ENCODE measurements at places on chromosomes 11 and 22.

GRCh38 chr22:28034760-28035401 lies 115.8 kb upstream of the PITPNB start:
- no peak for DNase-seq

DNA sequence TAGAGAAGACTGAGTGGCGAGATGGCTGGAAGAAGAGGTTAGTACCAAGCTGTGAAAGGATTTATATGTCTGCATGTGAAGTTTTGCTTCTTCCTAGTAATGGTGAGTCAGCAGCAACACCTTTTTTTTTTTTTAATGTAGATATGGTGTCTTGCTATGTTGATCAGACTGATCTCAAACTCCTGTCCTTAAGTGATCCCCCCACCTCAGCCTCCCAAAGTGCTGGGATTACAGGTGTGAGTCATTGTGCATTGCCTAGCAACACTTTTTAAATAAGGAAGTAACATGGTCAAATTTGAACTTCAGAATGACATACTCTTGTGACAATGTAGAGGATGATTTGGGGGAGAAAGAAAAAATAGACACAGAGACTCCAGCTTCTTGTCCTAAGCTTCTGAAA lies 6.5 kb upstream of the CSTPP1 start:
- DNase-seq: peak; percentile 29

DNA sequence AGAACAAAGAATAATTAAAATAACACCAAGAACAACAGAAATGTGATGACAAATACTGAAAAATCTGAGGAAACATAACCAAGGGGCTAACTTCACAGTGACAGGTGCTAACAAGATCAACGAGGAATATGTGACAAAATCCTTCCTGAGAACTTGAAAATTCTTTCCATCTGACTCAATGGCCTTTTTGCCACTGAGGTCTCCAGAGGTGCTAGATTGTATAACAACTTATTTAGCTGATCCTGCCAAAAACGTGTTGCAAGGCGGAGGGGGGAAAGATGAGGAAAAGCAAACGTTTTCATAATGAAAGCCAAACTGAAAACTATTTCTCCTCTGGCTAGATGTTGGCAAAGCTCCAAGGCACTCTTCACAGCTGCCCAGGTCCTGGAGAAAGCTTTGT lies 364.5 kb downstream of the NTM start:
- DNase-seq: no peak

GRCh38 chr11:113614097-113614496 lies 92.0 kb downstream of the TMPRSS5 start:
- no peak for DNase-seq

DNA sequence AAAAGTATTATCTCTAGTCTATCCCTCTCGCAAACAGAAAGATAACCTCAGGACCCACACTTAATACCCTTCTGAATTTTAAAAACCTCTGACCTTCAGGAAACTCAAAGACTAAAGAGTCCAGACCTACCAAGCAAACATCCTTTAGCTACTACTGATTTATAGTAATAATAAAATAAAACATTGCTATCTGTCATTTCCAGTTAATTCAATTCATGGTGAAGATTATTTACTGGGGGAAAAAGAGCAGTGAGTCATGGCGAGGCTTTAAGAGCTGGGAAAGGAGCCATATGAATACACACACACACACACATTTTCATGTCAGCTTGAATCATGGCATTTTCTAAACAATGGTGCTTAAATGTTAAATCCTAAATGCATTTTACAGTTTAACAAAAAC lies 87.1 kb downstream of the FAM76B start:
- peak; percentile 64 for DNase-seq

- DNase-seq: no peak
Measured at GRCh38 chr11:93490996-93491618, 52.1 kb downstream of the SMCO4 start.

DNA sequence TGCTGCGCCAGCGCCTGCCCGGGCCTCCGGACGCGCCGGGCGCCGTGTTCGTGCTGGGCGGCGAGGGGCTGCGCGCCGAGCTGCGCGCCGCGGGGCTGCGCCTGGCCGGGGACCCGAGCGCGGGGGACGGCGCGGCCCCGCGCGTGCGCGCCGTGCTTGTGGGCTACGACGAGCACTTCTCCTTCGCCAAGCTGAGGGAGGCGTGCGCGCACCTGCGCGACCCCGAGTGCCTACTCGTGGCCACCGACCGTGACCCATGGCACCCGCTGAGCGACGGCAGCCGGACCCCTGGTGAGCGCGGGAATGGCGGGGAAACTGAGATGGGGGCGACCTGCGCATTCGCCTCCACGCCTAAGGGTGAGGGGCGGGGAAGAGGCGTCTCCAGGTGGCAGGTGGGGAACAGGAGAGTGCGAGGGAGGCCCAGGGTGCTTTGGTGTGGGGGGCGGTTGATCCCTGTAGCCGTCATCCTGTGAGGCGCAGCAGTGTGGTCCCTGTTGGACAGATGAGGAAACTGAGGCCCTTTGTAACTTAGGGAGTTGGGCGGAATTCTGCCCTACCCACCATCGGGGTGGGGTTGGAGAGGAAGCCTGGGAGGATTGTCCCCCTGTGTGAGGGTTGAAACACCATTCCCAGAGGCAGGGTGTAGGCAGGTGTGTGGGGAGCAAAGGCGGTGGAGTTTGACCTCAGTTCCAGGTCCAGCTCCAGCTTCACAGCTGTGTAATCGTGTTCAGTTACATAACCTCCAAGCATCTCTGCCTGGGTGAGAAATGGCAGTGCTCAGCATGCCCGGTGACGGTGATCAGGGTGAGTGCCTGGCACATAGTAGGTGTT lies 758 bp downstream of the PDXP start:
- no peak for DNase-seq

- DNase-seq: no peak
Measured at GRCh38 chr11:27904358-27905055, 203.4 kb downstream of the KIF18A start.

GRCh38 chr22:23626286-23626975 lies 5.7 kb downstream of the DRICH1 start:
- no peak for DNase-seq

DNA sequence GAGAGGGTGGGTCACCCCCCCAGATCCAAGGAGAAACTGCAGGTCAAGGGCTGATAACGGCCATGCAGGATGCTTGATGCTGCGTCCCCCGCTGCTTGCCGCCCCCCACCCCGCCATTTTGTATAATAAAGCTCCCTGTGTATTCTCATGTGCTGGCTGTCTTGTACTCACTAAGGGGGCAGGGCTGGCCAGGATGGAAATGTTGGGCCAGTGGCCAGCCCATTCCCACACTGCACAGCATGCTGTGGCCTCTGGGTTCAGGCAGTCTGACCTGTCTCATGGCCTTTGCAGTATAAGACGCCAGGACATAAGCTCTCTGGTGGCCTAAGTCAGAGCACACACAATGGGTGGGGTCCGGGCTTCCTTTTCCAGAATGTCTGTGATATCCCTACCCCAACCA lies 421 bp upstream of the PRR33 start:
- DNase-seq: no peak

DNA sequence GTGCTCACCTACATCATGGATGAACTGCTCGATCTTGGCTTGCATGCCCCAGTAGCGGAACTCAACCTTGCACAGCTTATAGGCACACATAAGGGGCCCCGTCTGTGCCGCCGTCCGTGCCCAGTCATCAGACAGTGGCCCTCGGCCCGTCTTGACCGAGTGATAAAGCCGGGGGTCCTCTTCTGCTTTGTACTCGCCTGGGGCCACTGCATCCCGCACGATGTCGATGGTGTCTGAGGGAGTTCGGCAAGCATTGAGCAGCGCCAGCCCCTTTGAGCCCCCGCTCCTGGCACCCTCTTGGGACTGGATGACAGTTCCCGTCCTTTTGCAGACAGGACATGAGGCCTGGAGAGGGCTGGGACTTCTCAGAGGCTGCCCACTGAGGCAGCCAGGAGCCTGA lies 3.3 kb downstream of the PITPNM1 start:
- DNase-seq: no peak

GRCh38 chr11:110761991-110762390 lies 49.8 kb upstream of the ARHGAP20 start:
- no peak for DNase-seq

DNA sequence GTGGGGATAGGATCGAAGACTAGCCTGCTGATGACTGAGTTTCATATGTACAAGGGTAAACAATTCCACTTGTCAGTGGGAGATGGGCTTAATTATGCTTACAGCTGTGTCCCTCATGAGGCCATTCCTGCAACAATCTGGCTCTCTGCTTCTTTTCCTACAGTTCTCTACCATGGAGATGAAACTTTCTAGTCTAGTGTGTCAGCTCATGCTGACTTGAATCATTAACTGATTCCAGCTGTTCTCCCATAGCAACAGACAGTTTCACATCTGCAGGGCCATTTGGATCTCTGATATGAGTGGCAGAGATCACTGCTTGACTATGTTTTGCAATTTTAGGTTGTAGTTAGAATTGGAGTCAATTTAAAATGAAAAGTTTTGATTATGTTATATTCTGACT lies 1251.7 kb upstream of the RAG2 start:
- no peak for DNase-seq

DNA sequence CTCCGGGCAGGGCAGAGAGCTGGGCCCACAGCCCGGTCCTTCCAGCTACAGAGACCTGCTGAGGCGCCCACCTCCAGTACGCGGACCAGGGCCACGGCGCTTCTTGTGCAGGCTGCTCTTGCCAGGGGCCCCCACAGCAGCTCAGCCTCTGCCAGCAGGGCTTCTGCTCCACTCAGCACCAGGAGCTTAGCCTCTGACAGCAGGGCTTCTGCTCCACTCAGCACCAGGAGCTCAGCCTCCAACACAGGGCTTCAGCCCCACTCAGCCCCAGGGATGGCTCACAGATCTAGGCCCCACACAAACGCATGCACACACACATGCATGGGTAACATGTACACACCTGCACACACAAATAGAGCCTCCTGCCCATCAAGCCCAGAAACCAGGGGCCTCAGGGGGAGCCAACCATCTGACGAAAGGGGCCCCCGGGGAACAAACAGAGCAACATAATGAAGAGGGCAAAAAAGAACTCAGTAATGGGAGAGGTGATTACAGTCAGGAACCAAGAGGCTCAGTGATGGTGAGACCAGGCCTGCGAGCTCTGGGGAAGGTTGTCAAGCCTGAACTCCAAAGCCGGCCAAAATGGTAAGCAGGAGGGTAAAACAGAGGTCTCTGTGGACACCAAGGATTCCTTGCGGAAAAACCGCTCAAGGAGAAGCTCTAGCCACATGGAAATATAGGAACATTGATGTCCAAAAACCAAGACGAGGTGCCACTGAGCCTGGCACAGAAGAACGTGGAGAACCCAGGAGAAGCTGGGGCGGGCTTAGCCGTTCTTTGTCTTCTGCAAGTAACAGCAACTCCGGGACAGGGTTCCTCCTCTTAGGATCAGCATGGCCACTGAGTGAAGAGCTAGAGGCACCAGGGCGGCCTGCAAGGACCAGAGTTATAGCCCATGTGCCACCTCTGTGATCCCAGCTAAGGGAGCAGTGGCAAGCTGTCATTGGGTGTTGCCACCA lies 46.5 kb downstream of the GNB1L start:
- DNase-seq: no peak

- DNase-seq: no peak
Measured at GRCh38 chr11:102197670-102198139, 87.5 kb downstream of the YAP1 start.

- no peak for DNase-seq
Measured at GRCh38 chr11:60867871-60868681, 734 bp downstream of the ZP1 start.

GRCh38 chr11:17766590-17766989 lies 32.0 kb downstream of the KCNC1 start:
- no peak for DNase-seq

GRCh38 chr22:23705358-23705757 lies 14.5 kb downstream of the RGL4 start:
- DNase-seq: no peak

GRCh38 chr11:65620666-65621065 lies 5.1 kb downstream of the PCNX3 start:
- no peak for DNase-seq

DNA sequence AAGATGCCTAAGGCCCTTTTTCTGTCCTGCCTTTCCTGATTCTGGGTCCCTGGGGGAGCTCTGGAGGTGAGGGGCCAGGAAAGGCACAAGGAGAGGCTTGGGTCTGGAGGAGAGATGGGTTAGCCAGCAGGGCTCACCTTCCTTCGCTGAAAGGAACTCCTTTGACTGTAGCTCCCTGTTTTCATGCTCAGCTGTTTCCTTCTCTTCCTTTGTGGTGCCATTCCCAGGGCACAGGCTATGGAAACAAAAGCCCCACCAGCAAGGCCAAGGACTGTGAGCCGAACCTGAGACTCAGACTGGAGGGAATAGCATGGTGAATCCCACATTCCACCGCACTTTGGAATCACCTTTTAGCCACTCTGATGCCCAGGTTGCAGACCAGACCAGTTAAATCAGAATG lies 10.5 kb downstream of the SLC43A3 start:
- DNase-seq: no peak

DNA sequence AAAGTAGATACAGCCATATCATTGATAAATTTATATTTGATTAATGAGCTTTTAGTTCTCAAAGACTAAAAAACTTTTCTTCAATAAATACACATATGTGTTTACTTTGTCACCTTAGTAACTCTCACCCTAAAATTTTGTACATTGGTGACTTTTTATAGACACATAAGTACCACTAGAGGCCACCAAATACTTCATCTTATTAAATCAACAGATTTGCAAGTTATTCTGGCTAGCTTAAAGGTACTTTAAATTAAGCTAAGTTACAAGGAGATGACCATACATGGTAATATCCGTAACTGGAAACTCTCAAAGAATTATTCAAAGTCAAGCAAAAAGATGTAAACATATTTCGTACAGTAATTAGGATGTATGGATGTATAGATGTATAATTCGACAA lies 112.2 kb downstream of the SBF2 start:
- peak; percentile 65 for DNase-seq

- DNase-seq: no peak
Measured at GRCh38 chr22:41561788-41562187, 978 bp downstream of the CSDC2 start.

GRCh38 chr11:133697603-133698180 lies 147.6 kb downstream of the SPATA19 start:
- DNase-seq: no peak

DNA sequence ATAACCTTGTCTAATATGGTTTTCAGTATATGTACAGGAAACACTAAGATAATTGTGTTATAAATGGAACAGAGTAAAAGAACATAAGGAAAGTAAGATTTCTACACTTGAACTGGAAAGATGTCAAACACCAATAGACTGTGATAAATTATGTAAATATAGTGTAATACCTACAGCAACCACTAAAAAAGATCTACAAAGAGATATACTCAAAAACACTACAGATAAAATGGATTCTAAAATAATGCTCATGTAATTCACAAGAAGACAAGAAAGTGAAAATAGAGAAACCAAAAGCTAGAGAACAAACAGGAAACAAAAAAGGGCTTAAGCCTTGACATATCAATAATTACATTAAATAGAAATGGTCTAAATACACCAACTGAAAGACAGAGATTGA lies 30.9 kb downstream of the DEUP1 start:
- no peak for DNase-seq

- no peak for DNase-seq
Measured at GRCh38 chr22:29313126-29313575, 2.3 kb downstream of the RASL10A start.

Data from H4 (cell line).